ENCODE measurements at places on chromosomes 7 and 10. TPM values are rescaled to one million over a fixed set of nuclear protein-coding genes. Genes with fewer than 3 reads are reported as not detected.
A peak's percentile ranks its signal among the peaks of the same experiment; 100 is the strongest.

Gene ZNF804B
- 2.0 TPM for total RNA-seq

Gene PDCD4
- total RNA-seq = 96.4 TPM

Gene GSTO2
- total RNA-seq = 4.4 TPM

Gene ABCB1
- 18.5 TPM for total RNA-seq

Gene TRIM4
- total RNA-seq = 32.5 TPM

Gene ASIC3
- total RNA-seq = 1.5 TPM

Gene NPY4R2
- not detected for total RNA-seq

DNA sequence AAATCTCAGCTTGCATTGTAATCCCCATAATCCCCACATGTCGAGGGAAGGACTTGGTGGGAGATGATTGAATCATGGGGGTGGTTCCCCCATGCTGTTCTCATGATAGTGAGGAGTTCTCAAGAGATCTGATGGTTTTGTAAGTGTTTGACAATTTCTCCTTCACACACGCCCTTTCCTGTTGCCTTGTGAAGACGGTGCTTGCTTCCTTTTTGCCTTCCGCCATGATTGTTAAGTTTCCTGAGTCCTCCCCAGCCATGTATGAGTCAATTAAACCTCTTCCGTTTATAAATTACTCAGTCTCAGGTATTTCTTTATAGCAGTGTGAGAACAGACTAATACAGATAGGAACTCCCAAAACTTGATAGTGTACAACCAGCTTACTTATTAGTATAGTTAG lies 98.6 kb downstream of the CREM start:
- no peak overlapping the region for H3K4me3 ChIP-seq
- H3K4me1 ChIP-seq = no peaks in the 10 kb centered on the region
- H3K27ac ChIP-seq = no peak overlapping the region
- DNase-seq = no peak
- no peaks in the 10 kb centered on the region for H3K27me3 ChIP-seq

GRCh38 chr10:78781251-78781913 lies 287.4 kb upstream of the ZMIZ1 start:
- H3K36me3 ChIP-seq = no peaks in the 10 kb centered on the region
- no peak overlapping the region for H3K27ac ChIP-seq
- peaks cover 50% of the 10 kb centered on the region for H3K4me1 ChIP-seq
- H3K4me3 ChIP-seq = no peak overlapping the region
- DNase-seq = no peak

DNA sequence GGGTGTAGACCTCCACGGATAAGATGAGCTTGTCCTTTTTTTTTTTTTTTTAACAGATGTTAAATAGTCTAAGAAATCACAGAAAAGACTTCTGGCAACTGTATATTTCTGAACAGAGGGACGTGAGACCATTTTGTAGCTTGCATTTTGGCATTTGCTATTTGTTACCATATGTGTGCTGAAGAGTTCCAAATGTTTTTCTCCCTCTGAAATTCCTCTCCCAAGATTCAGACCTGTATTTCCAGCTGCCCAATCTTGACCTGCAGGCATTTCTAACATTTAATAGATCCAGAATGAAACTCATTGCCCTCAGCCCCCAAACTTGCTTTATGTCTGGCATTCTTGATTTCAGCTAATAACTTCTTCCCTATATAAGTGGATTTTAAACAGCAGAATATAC lies 223.1 kb upstream of the FZD1 start:
- H3K4me3 ChIP-seq = no peak overlapping the region
- DNase-seq = no peak
- no peaks in the 10 kb centered on the region for H3K4me1 ChIP-seq
- no peaks in the 10 kb centered on the region for H3K27me3 ChIP-seq

GRCh38 chr10:97101166-97101940 lies 84.4 kb downstream of the SLIT1 start:
- H3K4me3 ChIP-seq = no peak overlapping the region
- H3K4me1 ChIP-seq = peaks cover 76% of the 10 kb centered on the region
- H3K27ac ChIP-seq = no peak overlapping the region

DNA sequence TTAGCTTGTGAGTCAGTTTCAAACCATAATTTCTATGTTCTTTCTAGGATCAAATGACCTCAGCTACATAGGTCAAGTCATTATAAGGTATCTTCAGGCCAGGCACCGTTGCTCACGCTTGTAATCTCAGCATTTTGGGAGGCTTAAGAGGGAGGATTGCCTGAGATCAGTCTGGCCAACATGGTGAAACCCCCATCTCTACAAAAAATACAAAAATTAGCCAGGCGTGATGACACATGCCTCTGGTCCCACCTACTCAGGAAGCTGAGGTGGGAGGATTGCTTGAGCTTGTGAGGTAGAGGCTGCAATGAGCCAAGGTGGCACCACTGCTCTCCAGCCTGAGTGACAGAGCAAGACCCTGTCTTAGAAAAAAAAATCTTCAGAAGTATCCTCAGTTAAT lies 362.3 kb downstream of the GATA3 start:
- H3K27me3 ChIP-seq = no peaks in the 10 kb centered on the region
- H3K27ac ChIP-seq = no peak overlapping the region
- no peaks in the 10 kb centered on the region for H3K36me3 ChIP-seq
- DNase-seq = no peak
- no peaks in the 10 kb centered on the region for H3K4me1 ChIP-seq
- H3K4me3 ChIP-seq = no peak overlapping the region

- peaks cover 17% of the 10 kb centered on the region for H3K36me3 ChIP-seq
- peaks cover 13% of the 10 kb centered on the region for H3K4me1 ChIP-seq
- DNase-seq = no peak
These were observed 4.8 kb downstream of the GLRX3 start for GRCh38 chr10:130141038-130141437.

GRCh38 chr7:84324136-84324630 lies 129.6 kb upstream of the SEMA3A start:
- H3K4me3 ChIP-seq = no peak overlapping the region
- H3K4me1 ChIP-seq = no peaks in the 10 kb centered on the region
- H3K27me3 ChIP-seq = no peaks in the 10 kb centered on the region
- H3K36me3 ChIP-seq = no peaks in the 10 kb centered on the region
- DNase-seq = no peak

- no peaks in the 10 kb centered on the region for H3K4me1 ChIP-seq
- no peak for DNase-seq
- H3K27ac ChIP-seq = no peak overlapping the region
These were observed 60.4 kb downstream of the HDAC9 start for GRCh38 chr7:18555968-18556367.

DNA sequence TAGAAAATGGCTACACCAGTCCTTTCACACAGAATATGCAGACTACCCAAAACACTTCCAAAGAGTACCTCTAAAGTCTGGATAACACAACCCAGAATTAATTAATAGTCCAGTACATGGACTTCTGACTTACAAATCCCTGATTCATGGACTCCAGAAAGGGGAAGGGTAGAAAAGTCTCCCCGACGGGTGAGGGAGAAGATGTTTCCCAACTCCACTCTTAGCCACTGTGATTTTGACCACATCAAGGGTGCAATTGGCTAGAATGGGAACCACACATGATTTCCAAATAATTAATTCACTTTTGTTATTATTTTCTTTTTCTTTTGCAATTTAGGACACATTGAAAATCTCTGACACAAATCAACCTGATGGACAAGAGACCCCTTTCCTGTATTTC lies 1.4 kb downstream of the TMEM130 start:
- peak overlapping the region; percentile 50 for H3K4me3 ChIP-seq
- H3K36me3 ChIP-seq = peaks cover 3% of the 10 kb centered on the region
- DNase-seq = no peak
- H3K4me1 ChIP-seq = peaks cover 35% of the 10 kb centered on the region

DNA sequence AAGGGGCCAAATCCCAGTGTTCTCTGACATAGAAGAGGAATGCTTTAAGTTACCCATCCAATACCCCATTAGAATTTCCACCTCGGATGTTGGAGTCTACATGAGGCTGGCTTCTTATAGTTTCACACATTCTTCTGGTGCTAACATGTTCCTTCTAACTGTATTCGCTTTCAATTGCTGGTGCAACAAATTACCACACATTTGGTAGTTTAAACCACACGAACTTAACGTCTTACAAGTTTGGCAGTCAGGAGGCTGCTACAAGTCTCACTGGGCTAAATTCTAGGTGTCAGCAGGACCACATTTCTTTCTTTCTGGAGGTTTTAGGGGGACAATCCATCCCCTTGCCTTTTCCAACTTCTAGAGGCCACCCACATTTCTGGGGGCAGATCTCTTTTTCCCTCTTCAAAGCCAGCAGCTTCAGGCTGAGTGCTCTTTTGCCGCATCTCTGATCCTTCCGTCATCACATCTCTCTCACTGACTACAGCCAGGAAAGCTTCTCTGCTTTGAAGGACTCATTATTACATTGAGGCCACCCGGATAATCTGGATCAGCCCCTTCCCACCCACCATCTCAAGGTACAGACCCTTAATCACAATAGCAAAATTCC lies 5.1 kb upstream of the MACC1 start:
- H3K4me1 ChIP-seq = peaks cover 3% of the 10 kb centered on the region
- H3K4me3 ChIP-seq = no peak overlapping the region
- H3K27ac ChIP-seq = no peak overlapping the region
- DNase-seq = no peak
- no peaks in the 10 kb centered on the region for H3K27me3 ChIP-seq

GRCh38 chr7:4727914-4728705 lies 46.0 kb downstream of the FOXK1 start:
- no peak overlapping the region for H3K27ac ChIP-seq
- no peak for DNase-seq
- peaks cover 50% of the 10 kb centered on the region for H3K4me1 ChIP-seq
- no peak overlapping the region for H3K4me3 ChIP-seq
- H3K36me3 ChIP-seq = peaks cover 38% of the 10 kb centered on the region
- H3K27me3 ChIP-seq = no peaks in the 10 kb centered on the region

DNA sequence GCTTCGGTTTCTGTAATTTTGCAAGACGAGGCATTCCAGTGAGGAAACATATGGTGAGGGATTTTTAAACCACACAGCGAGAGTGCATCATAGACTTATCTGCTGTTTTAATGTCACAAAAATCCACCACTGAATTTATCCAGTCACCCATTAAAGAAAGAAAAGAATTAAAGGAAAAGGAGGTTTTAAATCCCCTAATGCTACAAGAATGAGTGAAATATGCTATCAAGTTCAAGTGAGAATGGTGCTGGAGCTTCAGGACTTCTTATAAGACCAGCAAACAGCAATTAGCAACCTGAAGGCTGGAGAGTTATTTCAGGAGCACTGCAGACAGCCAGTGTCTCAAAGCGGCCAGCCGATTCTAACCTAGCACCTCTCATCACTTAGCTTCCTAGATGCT lies 439.1 kb upstream of the MGMT start:
- H3K36me3 ChIP-seq = no peaks in the 10 kb centered on the region
- no peak overlapping the region for H3K27ac ChIP-seq
- H3K27me3 ChIP-seq = peaks cover 30% of the 10 kb centered on the region
- H3K4me3 ChIP-seq = no peak overlapping the region

- peaks cover 13% of the 10 kb centered on the region for H3K36me3 ChIP-seq
- DNase-seq = peak; percentile 80
- H3K27ac ChIP-seq = peak overlapping the region; percentile 55
- H3K4me3 ChIP-seq = peak overlapping the region; percentile 49
- no peaks in the 10 kb centered on the region for H3K27me3 ChIP-seq
- peaks cover 9% of the 10 kb centered on the region for H3K4me1 ChIP-seq
These were observed 860 bp downstream of the SEC31B start for GRCh38 chr10:100518761-100519241.

GRCh38 chr7:46775776-46776175 lies 806.1 kb downstream of the TNS3 start:
- DNase-seq = no peak
- H3K27ac ChIP-seq = no peak overlapping the region
- H3K4me3 ChIP-seq = no peak overlapping the region
- no peaks in the 10 kb centered on the region for H3K4me1 ChIP-seq

DNA sequence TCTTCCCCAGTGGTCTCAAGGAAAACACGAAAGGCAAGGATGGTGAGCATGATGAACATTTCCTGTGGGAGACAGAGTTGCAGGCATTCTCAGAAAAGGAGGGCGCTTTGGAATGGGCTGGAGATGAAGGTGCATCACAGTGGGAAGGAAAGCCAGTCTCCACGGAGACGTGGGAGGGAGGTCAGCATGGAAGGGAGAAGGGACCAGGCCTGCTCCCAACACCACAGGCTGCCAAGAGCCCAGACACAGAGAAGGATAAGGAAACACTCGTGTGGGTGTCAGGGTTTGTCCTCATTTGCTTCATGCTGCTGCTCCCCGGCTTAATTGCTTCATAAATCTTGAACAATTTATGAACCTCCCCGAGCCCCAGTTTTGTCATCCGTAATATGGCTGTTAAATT lies 231.5 kb upstream of the ZNF32 start:
- H3K27ac ChIP-seq = no peak overlapping the region
- no peak overlapping the region for H3K4me3 ChIP-seq
- no peak for DNase-seq
- H3K4me1 ChIP-seq = peaks cover 16% of the 10 kb centered on the region

DNA sequence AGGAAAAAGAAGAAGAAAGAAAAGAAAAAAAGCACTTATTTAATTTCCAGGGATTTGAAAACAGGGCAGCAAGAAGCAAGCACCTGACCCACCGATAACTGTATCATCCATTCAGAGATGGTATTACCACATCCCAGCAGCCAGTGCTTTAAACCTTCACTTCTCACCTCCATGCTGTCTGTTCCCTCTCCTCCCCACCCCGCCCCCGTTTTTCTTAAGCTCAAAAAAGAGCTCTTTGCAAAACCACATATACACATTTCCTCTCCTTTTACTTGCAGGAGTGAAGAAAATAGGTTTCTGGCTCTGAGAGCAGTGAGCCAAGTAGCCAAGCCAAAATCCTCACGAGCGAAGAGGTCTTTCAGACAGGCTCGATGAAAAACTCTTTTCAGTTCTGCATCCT lies 2.2 kb downstream of the STOX1 start:
- peaks cover 21% of the 10 kb centered on the region for H3K4me1 ChIP-seq
- H3K36me3 ChIP-seq = peaks cover 3% of the 10 kb centered on the region
- no peaks in the 10 kb centered on the region for H3K27me3 ChIP-seq
- H3K4me3 ChIP-seq = no peak overlapping the region

DNA sequence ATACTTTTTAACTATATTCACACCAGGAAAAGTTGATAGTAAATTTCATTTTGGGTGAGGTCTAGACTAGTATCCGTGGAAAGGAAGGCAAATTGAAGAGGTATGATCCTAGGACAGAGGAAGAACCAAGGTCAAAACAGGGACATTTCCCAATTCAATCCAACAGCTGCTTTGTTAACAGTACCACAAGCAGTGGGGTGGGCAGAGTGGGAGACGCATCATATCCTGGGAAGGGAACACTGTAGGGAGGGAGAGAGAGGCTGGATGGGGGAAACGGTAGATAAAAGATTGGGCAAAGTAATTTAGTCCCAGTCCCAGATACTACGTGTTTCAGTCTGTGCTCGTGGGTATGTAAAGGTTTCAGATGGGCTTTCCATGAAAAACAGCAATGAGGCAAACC lies 9.2 kb upstream of the FAS start:
- peaks cover 2% of the 10 kb centered on the region for H3K4me1 ChIP-seq
- H3K4me3 ChIP-seq = no peak overlapping the region
- no peak for DNase-seq
- H3K27ac ChIP-seq = no peak overlapping the region
- H3K27me3 ChIP-seq = no peaks in the 10 kb centered on the region

Measured in spinal cord (tissue), 10 donors.